DMS153 (cell line): ENCODE measurements at places on chromosomes 5 and 9.

GRCh38 chr5:79133657-79134451 lies 22.2 kb downstream of the BHMT start:
- peak; percentile 7 for DNase-seq

- no peak for DNase-seq
Measured at GRCh38 chr5:78527925-78528324, 120.6 kb downstream of the LHFPL2 start.

GRCh38 chr5:137887831-137888230 lies 1.4 kb upstream of the PKD2L2 start:
- no peak for DNase-seq

- DNase-seq, result no peak
Measured at GRCh38 chr9:36623280-36623679, 50.6 kb downstream of the MELK start.

DNA sequence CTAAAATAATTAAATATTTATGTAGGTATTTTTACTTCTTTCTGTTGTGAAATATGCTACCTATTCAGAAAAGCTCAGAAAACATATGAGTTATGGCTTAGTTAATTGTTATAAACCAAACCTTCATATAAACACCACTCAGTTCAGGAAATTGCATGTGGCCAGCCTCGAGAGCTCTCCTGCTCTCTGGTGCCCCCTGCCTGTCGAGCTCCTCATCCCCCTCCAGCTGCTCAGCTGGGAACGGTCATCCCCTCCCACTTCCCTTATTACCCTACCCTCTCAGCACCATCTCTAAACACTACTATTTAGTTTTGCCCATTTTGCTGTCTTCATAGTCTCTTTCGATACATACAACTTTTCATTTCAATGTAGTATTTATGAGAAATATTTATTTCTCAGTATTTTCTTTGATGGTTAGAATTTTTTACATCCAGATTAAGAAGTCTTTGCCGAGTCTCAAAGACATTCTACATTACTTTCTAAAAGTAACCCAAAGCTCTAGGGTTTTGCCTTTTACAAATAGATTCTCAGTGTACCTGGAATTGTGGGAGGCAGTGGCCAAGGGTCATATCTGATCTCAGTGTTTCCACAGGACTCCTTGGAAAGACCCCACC lies 51.2 kb upstream of the SEMA4D start:
- no peak for DNase-seq

DNA sequence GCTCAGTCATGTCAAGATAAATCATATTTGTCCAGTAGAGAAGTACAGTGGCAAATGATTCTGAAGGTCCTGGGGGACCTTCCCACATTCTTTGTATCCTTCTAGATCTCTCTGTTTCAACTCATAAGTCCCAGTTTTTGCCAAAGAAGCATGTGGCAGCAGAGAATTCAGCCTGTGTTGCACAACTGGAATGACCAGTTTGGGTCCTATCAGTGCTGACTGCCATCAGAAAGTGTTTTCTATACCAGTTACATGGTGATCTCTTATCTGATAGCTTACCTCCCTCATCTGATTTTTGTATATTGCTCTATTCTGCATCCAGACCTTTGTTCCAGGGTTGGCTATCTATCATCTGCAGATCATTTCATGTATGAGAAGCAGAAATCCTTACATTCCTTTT lies 21.7 kb downstream of the GM2A start:
- no peak for DNase-seq

DNA sequence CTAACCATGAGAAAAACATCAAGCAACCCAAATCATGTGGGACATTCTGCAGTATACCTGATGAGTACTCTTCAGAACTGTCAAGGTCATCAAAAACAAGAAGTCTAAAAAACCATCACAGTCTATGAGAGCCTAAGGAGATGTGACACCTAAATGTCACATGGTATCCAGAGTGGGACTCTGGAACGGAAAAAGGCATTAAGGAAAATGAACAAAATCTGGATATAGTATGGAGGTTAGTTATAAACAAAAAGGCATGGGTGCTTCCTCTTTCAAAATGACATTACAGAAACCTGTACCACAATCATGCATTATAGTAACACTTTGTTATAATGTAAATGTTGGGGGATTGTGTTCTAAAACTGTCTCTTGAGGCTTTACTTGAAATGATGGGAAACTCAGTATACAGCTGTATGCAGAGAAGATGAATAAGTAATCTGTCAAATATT lies 47.4 kb downstream of the PRKACG start:
- DNase-seq, result no peak

DNA sequence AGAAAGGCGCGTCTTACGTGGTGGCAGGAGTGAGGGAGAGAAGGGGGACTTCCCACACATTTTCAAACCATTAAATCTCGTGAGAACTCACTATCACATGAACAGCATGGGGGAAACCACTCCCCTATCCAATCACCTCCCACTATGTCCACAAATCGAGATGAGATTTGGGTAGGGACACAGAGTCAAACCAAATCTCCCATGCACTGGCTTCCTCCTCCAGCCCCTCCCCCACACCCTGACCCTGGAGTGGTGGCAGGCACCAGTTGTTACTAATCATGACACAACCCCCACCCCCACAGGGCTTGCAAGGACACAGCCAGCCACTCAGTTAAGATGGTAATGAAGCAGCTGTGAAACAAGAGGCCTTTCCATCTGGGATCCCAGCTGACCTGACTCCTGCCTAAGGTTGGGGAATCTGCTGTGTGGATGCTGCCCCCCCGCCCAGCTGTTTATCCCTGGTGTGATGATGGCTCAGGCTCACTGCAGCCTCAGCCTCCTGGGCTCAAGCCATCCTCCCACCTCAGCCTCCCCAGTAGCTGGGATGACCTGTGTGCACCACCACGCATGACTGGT lies 57.1 kb upstream of the FUBP3 start:
- no peak for DNase-seq

DNA sequence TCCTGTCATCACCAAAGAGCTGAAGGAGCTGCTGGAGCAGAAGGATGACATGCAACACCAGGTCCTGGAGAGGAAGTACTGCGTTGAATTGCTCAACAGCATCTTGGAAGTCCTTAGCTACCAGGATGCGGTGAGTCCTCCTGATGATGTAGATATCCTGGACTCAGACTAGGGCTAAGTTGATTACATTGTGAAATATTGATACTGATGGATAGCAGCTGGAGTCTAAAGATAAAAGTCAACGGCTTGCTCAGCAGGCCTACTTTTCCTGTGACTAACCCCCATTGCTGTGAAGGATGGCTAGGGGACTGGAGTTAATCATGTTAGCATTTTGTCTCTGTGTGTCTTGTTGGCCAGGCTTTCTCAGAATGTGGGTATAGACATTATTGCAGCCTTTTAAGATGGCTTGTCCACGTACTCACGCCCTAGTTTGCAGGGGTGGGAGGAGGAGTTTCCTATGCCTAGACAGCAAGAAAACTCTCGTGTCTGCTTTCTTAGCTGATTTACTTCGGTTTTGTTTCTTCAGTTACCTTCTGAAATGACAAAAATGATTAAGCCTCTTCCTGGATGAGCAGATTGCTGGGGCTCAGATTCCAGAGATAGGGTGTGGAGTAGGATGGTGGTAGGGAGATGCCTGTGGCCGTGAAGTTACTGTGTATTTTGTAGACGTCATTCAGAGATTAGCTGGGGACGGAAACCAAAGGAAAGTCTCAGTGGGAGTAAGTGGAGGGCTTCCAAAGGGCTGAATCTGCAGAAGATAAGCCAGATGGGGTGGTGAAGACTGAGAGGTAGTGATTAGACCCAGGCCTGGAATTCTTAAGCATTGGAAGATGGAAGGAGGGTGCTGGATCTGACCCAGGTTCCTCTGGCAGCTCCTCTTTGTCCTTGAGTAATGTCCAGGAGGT lies 166.3 kb downstream of the DOCK2 start:
- no peak for DNase-seq

- no peak for DNase-seq
Measured at GRCh38 chr9:110143485-110143884, 64.5 kb downstream of the C9orf152 start.

DNA sequence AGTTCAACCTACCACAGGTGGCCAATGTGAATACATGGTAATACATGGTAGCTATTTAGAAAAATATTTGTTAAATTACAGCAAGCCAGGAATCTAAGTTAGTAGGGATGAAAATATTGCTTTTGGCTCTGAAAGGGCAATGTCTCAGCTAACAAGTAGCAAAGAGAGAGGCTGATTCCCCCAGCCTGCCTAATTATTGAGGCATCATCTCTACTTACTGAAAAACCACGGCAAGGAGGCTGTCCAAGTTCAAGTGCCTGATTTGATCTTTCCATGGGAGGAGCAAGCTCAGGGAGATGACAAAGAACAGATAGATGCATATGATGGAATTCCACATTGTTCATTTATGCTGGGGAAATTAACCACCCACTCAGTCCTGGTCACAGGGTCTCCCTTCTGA lies 28.7 kb upstream of the UBTD2 start:
- DNase-seq, result no peak

DNA sequence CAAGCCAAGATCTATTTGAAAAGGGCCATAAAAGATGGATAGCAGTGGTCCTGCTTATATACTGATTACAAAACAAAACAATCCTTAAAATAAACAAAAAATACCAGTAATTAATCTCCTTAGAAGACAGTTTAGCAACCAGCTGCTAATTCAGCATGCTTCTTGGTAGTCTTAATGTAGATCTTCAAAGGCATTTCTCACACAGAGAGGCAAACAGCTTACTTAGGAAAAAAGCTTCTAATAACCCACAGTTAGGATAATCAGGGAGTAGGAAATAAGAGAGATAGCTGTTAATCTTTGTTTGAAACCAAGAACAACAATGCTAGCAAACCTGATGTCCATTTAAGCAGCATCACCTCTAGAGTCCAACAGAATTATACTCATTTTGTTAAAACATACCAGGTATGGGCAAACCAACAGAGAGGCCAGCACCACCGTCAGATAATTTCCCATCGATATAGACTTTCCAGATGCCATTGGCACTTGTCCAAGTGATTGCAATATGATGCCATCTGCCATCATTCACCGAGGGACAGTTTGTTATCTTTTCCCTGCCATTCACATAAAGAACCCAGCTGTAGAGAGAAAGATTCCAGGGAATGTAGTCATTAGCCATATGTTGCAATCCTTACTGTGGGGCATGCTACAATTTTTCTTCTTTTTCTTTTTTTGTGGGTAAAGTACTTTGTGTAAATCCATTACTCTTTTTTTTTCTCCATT lies 105.6 kb upstream of the TXNDC8 start:
- DNase-seq, result peak; percentile 51

DNA sequence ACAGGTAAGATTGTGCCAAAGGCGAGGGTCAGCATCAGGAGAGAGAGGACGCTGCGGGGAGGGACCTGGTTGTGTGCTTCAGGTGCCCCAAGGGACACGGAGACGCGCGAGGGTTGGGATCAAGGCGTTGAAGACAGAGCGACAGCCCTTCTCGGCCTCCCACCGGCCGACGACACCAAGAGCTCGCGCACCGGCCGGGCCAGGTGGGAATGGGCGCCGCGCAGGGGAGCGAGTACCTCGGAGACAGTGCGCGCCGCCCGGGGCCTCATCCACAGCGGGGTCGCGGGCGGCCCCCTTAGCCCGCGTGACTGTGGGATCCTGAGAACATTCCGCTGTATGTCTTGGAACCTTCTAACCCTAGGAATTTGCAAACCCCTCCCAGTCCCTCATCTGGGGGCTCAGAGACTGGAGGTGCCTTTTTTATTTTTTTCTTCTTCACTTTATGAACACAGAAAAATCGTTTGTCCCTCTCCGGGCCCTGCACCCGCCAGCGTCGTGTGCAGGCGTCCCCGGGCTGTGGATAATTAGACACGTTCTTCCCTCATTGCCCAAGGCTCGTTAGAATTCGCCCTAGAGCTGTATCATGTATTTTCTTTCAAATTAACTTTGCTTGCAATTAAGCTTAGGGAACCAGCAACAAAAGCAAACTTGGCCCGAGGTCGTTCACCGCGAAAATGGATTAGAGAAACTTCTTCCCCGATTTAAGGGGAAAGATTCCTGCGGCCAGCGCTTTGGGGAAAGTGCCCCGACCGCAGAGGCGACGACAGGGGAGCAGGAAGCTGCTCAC lies 4.8 kb downstream of the FOXE1 start:
- DNase-seq, result no peak

GRCh38 chr5:9374025-9374424 lies 171.8 kb downstream of the SEMA5A start:
- DNase-seq, result no peak

DNA sequence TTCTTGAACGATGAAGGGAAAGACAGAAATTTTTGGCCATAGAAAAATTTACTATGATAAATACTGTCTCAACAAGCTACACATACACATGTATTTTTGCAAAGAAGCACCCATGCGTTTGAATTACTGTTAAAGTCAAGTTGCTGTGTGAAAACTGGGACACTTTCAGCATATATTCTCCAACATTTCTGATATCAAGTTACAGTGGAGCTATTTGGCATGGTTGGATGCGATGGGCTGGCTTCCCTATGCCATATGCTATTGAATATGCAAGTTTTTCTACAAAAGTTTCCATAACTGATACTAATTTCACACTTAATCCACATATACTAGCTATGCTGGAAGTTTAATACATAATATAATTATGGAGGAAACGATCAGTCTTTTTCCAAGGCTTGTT lies 381.4 kb downstream of the CTNND2 start:
- DNase-seq, result no peak

- DNase-seq, result no peak
Measured at GRCh38 chr5:139410993-139411828, 7.3 kb upstream of the SPATA24 start.

DNA sequence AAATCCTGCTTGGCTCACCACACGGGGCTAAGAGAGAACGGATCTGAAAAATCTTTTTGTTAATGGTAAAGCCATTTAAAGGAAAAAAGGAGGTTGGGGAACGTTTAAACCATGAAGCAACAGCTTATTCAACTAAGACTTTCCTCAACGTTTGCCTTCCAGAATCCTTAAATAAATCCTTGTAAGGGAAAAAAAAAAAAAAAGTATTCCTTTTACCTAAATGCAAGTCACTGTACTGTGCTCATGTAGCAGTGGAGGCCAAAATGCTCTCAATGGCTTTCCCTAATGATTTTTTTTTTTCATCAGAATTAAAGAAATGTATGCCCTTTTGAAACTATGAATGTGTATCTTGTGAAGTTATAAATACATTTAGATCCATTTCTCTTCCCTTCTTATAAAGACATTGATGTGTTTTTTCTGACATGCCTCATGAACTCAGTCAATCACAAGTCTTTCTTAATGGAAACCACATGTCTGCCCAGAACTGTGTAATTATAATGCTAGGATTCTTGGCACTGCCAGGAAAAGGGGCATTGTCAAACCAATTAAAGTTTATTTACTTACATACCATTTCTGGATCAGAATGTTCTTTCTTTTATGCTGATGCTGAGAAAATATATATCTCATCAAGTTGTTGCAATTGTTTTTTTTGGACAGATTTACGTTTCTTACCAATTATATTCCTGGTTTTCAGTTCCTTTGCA lies 107.5 kb downstream of the EBF1 start:
- no peak for DNase-seq

GRCh38 chr5:124538931-124539330 lies 207.5 kb downstream of the ZNF608 start:
- no peak for DNase-seq

- no peak for DNase-seq
Measured at GRCh38 chr9:27110181-27110580, 1.2 kb downstream of the TEK start.

GRCh38 chr9:108296056-108296455 lies 559.7 kb downstream of the ACTL7B start:
- no peak for DNase-seq

- no peak for DNase-seq
Measured at GRCh38 chr5:136000932-136001331, 27.9 kb upstream of the TGFBI start.

GRCh38 chr9:99833735-99834134 lies 12.1 kb downstream of the NR4A3 start:
- no peak for DNase-seq

- no peak for DNase-seq
Measured at GRCh38 chr5:137415231-137415681, 83.9 kb downstream of the SPOCK1 start.

- no peak for DNase-seq
Measured at GRCh38 chr5:174694611-174695010, 29.8 kb upstream of the MSX2 start.
